ENCODE measurements at places on chromosomes 6 and 20.

- no peak for DNase-seq
Observed at GRCh38 chr20:19660808-19661378, 97.2 kb upstream of the RIN2 start.

GRCh38 chr6:31317036-31317435, 39.9 kb downstream of the HLA-B start:
- DNase-seq, result no peak

DNA sequence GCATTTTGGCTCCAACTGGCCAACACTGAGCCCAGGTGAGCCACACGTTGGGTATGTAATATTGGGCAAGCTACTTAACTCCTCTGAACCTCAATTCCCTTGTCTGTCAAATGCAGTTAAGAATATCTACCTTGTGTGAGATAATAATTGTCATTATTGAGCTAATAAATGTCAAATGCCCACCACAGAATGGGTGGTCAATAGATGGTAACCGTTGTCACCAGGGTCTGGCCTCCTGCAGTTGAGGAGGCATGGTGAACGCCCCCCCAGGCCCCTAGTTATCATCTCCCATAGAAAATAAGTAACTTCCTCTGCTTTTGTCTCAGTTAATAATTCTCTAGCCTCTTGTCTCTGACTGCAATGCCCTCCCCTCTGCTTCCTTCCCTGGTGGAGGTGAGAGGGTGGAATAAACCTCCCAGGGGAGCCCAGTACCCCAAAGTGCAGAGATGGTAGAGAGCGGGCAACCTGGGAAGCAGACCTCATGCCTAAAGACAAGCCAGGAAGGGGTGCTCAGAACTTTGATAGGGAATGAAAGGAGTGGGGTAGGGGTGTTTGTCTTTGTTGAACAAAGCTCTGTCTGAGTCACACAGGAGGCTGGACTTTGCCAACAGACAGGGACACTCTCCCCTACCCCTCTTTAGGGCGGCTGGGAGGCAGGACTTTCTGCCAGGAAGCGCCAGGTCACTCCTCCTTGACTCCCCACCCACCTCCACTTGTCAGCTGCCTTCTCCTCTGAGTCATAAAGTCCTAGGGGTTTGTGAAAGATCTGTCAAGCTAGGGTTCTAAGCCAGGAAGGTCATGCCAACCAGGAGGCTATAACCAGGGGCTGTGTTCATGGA, 1.3 kb upstream of the UNC5CL start:
- DNase-seq, result no peak

GRCh38 chr6:165968408-165968807, 199.2 kb downstream of the TBXT start:
- DNase-seq, result no peak

GRCh38 chr20:64111841-64112641, 4.7 kb upstream of the NPBWR2 start:
- DNase-seq, result no peak

- no peak for DNase-seq
Observed at GRCh38 chr6:31681135-31681671, 336 bp upstream of the LY6G5C start.

DNA sequence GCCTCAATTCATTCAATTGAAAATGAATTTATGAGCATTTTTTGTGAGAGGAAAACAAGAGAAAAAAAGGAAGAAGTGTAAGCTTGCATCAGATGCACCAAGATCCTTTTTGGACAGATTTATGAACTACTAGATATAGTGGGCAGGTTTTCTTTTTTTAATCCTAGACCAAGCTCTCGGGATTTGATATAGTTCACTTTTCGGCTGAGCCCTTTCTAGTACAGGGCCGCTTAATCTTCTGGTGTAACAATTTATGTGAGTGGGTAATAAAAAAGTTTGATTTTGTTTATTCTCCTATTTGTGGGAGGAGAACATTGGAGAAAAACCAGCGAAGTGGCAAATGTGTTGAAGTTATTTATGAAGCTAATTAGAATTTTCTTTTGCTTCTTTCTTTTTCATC, 538.0 kb downstream of the UTRN start:
- DNase-seq, result no peak

GRCh38 chr6:71410164-71410566, 121.6 kb downstream of the OGFRL1 start:
- no peak for DNase-seq

GRCh38 chr6:159804504-159804903, 4.4 kb downstream of the PNLDC1 start:
- DNase-seq, result no peak

DNA sequence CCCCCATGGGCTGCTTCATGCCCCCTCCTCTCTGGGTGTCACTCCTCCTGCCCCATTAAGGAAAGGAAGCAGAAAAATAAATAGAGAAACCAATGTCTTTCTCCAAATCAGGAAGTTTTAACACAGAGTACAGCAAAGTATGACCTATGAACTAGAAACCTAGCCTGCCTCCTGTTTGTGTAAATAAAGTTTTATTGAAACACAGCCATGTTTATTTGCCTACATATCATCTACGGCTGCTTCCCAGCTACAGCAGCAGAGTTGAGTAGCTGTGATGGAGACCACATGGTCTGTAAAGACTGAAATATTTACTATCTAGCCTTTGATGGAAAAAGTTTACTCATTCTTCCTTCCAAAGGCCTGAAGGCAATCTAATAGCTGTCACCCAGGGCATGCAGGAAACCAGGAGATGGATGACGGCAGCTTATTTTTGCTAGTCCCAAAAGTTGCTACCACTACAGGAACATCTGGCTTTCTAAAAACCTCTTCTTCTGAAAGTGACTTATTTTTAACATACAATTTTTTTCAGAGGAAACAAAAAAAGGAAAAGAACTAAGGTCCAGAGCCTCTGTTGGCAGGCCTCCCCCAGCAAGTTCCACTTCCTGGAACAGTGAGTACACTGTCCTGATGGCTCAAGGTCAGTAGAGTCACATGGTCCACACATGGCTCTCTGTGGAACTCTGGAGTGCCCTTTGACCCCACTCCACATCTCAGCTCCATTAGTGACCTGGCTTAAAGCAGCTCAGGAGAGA, 287.8 kb downstream of the PTPRT start:
- DNase-seq, result no peak
